DMS79 treated with DMSO at 0.1 percent for 48 hours (cell line): ENCODE measurements at places on chromosomes 11 and 22.

DNA sequence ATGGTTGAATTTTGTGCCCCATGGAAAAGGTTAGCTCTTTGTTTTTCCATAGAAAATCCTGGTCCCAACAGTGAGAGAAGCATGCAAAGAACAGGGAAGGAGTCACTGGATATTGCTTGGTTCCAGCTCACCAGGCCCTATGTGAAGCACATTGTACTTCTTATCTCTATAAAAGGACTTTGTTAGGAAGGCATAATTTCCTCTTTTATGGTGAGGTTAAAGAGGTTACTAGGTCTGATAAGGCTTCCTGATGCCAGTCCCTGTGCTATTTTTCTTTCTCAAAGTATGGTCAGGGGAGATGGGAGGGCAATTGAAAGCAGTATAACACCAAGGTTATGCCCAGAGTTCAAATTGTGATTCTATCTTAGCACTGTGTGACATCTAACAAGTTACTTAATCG, 162.6 kb downstream of the KIF18A start:
- DNase-seq = no peak

DNA sequence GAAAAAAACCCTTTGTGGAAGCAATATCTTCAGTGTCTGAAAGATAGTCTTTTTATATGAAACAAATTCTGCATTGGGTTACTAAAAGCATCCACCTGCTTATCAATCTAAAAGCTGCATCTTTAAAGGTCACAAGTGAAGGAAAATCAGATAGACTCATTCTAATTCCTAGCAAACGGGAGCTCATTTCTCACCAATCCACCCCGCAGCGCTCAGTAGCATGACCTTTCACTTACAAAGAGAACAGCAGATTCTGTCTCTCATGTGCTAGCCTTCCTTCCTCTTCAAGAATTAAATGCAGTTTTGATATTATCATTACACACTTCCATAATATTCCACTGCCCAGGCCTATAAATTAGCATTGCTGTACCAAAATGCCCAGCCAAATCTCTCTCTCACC, 212.9 kb downstream of the CADM1 start:
- no peak for DNase-seq

- no peak for DNase-seq
Measured at GRCh38 chr22:39938509-39939111, 21.6 kb upstream of the TMA7B start.

DNA sequence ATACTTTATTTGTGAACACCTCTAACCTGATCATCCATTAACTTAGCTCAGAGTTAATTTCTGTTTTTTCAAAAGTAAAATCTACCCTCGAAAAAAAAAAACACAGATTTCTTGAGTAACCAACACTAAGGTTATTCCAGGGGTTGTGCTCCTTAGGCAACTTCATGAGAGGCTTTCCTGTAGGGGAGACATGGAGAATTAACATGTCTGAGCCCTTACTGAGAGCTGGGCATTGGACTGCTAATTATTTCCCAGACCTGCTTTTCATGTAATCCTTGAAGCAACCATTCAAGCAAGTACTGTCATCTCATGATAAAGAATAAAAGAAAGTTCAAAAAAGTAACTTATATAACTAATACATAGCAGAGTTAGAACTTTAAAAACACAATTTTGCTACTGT, 13.5 kb upstream of the UPB1 start:
- DNase-seq = no peak

GRCh38 chr11:101049123-101049522, 80.5 kb downstream of the PGR start:
- no peak for DNase-seq

DNA sequence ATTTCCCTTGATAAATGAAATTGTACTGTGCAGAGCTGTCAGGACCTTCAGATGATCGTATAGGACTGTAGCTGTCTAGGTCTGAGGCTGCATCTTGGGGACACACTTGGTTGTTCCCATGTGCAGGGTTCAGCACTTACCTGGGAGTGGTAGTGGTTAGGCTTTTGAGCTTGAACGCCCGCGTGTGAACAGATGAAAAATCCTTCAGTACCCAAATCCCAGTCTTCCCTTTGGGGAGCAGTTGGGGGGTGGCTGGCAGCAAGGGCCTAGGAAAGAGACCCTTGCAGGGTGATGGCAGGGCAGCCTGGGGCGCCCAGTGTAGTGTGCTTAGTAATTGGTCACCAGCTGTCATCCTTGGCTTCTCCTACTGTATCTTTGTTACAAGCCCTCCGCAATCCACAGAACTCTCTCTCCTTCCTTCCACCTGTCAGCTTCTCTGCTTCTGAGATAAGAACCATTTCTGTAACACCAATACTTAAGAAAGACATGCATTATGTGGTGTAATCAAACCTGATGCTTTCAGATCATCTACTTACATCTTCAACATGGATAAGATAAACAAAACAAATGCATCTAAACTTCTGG, 64.6 kb downstream of the MORC2 start:
- DNase-seq = no peak

DNA sequence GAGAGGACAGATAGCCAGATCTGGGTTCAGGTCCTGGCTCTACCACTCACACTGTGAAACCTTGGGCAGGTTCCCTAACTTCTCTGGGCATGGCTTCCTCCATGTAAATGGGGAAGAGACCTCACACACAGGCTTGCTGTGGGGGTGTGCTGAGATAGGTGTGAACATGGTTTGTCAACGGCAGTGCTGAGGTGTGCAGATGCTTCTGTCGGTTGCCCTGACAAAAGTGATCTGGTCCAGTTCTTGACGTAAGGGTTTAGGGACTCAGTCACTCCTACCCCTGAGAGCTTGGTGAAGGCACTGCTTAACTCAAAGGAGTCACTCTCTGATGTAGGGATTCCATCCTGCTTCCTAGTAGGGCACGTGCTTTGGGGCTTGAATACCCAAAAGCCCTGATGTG, 2.0 kb downstream of the C1QTNF4 start:
- no peak for DNase-seq

DNA sequence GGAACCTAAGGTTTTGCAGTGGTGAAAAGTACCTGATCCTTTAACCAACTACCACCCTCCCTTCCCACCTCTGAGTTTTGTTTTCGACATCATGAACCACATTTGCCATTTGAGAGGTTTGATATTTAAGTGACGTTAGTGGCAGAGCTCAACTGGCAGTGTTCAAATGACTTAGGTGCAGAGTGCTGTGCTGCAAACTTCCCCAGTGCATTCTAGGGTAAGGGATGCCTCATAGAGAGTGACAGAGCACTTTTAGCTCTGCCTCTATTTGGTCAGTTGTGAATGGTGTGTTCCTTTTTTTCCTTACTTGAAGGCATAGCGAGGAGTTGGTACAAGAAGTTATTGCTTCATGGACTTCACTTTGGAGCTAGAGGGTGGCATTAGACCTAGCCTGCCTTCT, 9.4 kb downstream of the BMAL1 start:
- no peak for DNase-seq

DNA sequence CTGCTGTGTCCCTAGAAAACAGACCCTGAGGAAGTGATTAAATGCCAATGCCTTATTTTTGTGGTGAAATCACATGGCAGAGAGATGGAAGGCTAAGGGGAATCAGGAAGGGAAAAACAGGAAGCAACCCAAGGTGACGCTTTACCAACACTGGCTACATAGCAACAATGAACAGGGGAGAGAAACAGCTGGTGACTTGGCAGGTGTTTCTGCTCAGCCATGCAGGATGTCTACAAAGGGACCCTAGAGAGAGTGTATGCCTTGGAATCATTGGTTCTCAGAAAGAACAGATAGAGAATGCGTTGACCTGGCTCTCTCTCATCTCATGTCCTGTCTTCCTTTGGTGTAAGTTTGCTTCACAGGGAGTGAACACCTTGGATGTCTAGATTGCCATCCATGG, 911.9 kb downstream of the OPCML start:
- no peak for DNase-seq

DNA sequence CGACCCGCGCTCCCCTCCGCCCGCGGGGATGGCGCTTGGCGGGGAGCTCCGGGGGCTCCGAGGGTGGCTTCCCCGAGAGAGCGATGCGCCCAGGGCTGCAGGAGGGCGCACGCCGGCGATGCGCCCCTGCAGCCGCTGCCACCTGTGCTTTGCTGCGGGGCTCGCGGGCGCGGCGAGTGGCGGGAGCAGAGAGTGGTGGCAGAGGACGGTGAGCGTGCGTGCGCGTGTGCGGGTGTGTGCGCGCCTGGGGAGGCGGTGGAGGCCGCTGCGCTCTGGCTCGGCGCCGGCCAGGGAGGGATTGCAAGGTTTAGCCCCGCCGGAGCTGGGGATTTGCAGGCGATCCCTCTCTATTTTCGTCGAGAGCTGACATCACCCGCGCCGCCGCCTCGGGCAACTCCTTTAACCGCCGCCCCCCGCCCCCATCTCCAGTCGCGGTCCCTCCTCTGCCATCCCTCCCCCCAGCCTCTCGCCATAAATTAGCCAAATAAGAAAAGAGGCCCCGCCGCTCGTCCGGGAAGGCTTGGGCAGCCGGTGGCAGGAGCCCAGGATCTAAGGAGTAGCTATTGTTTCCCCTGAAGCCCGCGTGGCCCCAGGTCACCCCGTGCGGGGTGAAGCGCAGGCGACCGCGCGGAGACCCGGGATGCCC, at the start of gene SLC1A2:
SLC1A2 (minus strand) TSS at position 375 of the 646 bp plus-strand sequence. CDS start 592 bp downstream, outside the sequence.
- peak; percentile 45 for DNase-seq

GRCh38 chr11:1438261-1438966, 48.2 kb downstream of the MOB2 start:
- no peak for DNase-seq

GRCh38 chr11:47558695-47559094, 5.8 kb upstream of the CELF1 start:
- no peak for DNase-seq

DNA sequence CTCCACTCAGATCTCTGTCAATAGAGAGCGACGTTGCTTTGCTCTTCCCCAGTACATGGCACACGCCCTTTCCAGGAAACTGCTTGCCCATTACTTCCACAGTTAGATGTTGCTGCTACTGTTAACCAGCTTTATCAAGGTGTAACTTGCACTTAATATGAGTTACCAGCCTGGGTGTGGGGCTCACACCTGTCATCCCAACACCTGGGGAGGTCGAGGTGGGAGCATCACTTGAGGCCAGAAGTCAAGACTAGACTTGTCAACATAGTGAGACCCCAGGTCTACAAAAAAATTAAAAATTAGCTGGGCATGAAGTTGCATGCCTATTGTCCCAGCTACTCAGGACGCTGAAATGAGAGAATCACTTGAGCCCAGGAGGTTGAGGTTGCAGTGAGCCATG, 177.1 kb upstream of the B3GAT1 start:
- no peak for DNase-seq

DNA sequence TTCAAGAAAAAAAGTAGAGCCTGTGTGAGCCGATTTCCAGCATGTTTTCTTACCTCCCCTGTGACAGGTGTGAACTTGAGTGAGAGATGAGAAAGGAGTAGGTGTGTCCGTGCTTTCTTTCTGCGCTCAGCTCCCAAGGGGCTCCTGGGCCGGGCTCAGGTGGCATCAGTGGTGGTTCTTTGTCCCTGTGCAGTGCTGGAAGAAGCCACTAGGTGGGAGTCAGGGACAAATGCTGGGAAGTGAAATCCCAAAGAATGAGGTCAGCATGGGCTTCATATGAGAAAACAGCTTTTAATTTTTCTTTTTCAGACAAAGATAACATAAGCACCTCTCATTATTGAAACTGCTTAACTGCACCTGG, 57.8 kb downstream of the PPFIBP2 start:
- peak; percentile 84 for DNase-seq

GRCh38 chr11:102516179-102516578, 14.4 kb downstream of the MMP7 start:
- DNase-seq = no peak

GRCh38 chr11:33268945-33269540, 11.9 kb downstream of the HIPK3 start:
- DNase-seq = no peak

DNA sequence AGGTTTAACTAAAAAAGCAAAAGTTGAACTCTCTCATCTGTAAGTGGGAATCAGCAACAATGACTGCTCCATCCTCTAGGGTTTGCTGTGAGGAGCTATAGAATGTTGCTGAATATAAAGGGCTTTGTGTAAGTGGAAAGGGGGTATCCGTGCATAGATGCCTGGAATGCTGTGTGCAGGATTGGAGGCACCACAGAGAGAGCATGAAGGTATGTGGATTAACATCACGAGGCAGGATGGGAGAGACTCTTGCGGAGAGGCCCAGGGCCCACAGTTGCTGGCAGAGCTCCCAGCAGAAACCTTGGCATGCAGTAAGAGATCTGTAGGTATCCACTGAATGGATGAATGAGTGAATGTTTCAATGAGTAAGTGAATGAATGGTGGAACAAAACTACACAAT, 298.7 kb upstream of the DDI1 start:
- no peak for DNase-seq

GRCh38 chr22:19526702-19527111, 2.5 kb upstream of the CLDN5 start:
- no peak for DNase-seq
